LNCaP clone FGC (cell line): ENCODE measurements at places on chromosomes 12 and 14.

DNA sequence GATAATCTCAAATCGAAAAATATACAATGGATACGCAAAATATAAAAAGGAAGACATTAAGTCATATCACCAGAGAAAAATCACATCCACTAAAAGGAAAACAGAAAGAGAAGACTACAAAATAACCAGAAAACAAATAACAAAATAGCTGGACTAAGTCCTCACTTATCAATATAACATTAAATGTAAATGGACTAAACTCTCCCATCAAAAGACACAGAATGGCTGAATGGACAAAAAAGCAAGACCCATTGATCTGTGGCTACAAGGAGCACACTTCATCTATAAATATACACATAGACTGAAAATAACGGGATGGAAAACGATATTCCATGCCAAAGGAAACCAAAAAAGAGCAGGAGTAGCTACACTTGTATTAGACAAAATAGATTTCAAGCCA is 161.0 kb upstream of the PRKD1 start:
- DNase-seq = no peak

DNA sequence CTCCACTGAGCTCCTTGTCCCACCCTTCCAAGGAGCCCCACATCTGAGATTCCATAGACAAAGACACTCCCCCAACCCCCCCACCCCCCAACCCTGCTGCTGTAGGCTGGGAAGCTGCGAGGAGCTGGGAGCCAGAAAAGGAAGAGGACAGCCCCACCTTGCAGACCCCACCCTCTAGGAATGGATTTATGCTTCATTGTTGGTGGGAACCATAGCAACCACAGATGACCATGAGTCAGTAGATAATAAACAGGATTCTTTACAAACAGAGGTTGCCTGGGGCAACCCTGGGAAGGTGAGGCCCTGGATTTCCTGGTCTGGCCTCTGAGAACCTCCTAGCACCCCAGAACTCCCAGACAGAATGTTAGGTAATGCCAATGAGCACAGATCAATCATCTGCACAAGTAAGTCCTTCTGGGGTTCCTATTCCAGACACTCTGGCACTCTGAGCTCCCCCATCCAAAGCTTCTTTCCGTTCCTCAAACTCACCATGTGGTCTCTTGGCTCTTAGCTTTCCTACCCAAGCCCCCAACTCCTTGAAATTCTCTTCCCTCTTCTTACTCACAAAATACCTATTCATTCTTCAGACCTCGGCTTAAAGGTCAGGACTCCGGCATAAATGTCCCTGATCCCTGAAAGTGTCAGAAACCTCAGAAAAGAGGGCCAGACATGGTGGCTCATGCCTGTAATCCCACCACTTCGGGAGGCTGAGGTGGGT is 15.2 kb upstream of the PLEKHG6 start:
- DNase-seq = peak; percentile 19

- no peak for DNase-seq
Measured at GRCh38 chr14:75986439-75986765, 839 bp downstream of the IFT43 start.

- no peak for DNase-seq
Measured at GRCh38 chr14:95515080-95515489, 1.4 kb downstream of the SYNE3 start.

- no peak for DNase-seq
Measured at GRCh38 chr12:14284184-14284722, 81.2 kb upstream of the ATF7IP start.

- no peak for DNase-seq
Measured at GRCh38 chr12:2574355-2574935, 220.3 kb upstream of the FKBP4 start.

DNA sequence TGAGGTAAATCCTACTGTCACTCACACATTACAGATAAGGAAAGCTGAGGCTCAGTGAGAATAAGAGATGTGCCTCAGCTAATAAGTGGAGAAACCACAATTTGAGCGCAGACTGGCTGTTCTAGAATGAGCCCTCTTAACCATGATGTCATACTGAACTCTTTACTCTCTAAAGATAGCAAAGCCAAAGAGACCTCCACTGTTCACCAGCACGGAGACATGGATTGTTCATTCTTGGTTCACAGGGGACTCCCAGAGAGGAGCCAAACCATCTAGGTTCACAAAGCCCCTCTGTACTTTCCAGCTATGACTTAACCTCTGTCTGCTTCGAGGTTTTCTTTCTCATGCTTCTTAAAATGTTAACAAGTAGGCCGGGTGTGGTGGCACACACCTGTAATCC is 32.7 kb upstream of the YARS2 start:
- DNase-seq = no peak

DNA sequence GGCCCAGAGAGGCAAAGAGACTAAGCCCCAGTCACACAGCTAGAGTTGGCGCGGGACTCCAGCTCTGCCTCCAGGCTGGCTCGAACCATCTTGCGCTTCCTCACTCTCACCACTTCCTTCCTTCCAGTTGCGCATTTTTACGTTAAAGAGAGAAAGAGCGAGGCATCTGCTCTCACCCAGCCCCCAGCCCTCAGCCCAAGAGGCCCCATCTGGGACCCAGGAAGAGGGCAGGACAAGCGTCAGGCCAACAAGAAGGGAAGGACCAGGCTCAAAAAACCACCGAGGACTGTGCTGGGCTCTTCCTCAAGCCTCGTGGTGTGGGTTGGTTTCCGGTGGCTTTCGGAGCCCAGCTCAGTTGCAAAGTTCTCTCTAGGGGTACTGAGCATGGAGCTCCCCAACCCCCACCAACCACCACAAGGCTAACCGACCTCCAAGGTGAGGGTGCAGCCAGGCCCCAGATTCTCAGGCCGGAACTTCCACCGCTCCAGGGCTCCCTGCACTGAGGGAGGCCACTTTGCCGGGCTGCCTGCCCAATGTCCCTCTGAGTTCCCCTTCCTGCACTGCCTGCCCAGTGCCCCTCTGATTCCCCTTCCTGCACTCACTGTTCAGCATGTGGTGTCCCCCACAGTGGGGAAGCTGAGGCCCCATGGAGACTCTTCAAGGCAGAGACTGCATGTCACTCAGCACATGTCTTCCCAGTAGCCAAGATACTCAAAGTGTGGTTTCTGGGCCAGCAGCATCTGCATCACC is 35.9 kb downstream of the TESC start:
- DNase-seq = no peak

DNA sequence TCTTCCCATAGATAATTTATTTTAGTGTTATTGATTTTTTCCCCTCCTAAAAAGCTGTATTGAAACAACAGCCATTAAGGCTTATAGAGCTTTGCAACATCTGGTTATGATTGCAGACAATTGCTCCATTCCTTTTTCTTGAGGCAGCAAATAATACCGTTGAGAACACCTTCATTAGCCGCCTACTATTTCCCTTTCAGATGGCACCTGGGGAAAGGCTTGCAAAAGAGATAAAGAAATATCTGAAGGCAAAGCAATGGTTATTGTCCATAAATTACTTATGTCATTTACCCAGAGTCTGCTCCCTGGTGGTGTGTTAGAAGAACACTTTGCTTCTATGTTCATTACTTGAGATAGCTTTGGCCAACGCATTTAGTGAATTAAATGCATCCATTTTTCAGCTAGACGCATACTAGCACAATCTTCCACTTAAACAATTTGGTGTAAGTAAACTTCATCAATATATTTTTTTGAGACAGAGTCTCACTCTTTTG is 377.8 kb downstream of the KCNH5 start:
- DNase-seq = no peak

DNA sequence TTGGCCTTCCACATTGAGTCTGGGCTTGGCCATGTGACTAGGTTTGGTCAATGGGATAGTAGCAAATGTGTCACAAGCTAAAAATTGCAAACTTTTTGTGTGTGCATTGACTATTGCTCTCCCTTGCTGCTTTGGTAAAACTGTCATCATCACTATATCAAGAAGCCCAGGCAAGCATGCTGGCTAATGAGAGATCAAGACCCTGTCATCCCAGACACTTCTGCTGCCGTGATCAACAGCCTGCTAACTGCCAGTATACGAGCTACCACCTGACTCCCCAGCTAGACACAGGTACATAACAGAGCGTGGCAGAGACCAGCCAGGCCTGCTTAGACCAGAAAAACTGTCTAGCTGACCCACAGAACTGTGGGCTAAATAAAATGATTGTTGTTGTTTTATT is 456.7 kb upstream of the DCN start:
- no peak for DNase-seq
